Non-pigmented ciliary epithelial cell (primary cell): ENCODE measurements at places on chromosomes 1 and 21.
A peak's percentile ranks its signal among the peaks of the same experiment; 100 is the strongest.

DNA sequence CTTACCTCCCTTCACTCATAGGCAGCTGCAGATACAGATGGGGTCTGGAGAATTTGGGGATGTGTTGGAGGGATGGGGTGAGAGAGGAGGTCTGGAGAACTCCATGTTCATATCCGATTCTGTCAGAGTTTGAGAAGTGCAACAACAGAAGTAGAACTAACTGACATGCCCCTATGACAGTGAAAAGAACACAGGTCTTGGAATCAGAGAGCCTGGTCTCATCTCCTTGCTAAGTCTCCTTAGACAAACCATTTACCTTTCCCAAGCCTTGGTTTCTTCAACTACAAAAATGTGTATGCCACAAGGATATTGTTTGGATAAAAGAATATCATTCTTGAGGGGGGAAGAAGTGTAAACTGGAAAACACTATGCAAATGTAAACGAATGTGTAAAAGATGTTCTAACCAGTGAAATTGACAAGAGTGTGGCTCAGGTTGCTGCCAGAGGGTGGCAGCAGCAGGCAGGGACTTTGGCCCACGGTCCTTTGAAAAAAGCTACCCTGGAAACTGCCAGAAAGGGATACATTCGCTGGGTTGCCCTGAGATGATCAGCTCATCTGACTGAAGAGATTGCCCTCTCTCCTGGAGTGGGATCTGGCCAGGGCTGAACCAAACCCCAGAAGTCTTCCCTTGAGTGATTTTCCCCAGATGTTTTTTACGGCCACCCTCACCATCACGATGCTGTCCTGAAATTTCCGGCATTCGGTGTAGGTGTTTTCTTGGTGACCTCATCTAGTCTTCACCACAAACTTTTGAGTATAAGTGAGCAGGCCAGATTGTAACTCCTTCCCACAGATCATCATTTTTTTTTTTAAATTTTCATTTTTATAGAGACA lies 17.0 kb upstream of the CD2 start:
- DNase-seq = peak; percentile 31

DNA sequence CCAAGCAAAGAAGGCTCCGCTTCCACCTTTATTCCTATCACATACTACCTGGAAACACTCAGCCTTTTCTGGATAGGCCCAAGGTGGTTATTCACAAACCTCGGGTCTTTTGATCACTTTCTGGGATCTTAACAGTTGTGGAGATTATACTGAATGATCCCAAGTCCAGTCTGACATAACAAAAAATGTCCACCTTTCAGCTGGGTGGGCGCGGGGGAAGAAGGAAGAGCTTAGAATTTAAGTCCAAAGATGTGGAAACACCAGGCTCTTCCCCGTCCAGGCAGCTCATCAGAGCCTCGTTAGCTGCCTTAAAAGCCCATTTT lies 338 bp upstream of the C1orf53 start:
- no peak for DNase-seq

GRCh38 chr1:227549892-227550291 lies 13.5 kb upstream of the ZNF678 start:
- no peak for DNase-seq

- no peak for DNase-seq
These were observed 2.5 kb downstream of the TFF3 start for GRCh38 chr21:42312626-42313104.

- no peak for DNase-seq
These were observed 220.5 kb downstream of the KCNT2 start for GRCh38 chr1:196387766-196388165.

DNA sequence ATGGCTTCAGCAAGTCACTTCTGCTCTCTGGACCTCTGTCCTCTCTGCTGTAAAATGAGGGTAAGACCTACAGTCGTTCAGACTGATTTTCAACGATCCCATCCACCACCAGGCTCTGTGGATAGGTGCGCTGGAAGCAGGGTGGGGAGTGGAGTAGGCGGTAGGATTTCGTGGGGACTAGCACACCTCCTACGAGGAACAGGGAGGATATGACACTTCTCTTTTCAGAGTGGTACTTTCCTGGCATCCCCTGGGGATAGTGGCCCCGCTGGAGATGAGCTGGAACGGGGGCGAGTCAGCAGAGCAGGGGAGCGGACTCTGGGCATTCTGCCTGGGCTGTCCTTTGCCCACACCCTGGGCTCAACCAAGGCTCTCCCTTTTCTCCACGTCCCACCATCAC lies 17.7 kb downstream of the ETNK2 start:
- no peak for DNase-seq

DNA sequence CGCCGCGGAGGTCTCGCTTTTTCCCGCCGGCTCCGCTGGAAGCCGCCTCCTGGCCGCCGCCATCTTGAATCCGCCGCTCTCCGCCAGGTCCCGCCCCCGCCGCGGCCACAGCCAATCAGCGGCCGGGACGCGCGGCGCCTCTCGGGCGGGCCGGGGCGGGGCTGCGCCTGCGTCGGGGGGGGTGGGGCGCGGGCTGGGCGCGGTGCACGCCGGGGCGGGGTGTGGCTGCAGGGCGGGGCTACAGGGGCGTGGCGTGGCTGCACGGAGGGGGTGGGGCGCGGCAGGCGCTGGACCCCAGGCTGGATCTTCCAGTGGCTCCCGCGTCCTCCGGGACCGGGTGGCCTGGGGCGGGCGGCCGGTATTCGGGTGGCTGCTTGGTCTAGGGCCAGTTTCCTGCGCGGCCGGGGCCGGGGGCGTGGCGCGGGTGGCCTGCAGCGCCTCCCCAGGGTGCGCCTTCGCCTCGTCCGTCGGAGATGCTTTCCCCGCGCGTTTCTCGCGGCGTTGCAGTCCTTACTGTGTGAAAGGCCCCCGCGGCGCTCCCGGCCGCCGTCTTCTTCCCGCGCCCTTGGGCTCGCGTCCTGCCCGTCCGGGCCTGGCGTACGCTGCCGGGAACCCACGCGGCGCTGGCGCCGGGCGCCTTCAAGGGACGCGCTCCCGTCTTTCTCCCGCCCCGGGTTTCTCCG lies 575 bp downstream of the PCNT start:
- DNase-seq = no peak

- no peak for DNase-seq
These were observed 51.3 kb downstream of the KCND3 start for GRCh38 chr1:111938123-111938522.

- no peak for DNase-seq
These were observed 34.3 kb upstream of the SIM2 start for GRCh38 chr21:36664662-36664990.
